ENCODE measurements at places on chromosomes 12 and 14.

- DNase-seq = no peak
These were observed 74.7 kb downstream of the DIO3 start for GRCh38 chr14:101635749-101636560.

GRCh38 chr14:95614349-95614748, 71.9 kb upstream of the TCL1B start:
- DNase-seq = no peak

GRCh38 chr12:2737656-2738241, 57.0 kb upstream of the FKBP4 start:
- DNase-seq = no peak

- DNase-seq = no peak
These were observed 201.2 kb downstream of the SYNE2 start for GRCh38 chr14:64053694-64054669.

DNA sequence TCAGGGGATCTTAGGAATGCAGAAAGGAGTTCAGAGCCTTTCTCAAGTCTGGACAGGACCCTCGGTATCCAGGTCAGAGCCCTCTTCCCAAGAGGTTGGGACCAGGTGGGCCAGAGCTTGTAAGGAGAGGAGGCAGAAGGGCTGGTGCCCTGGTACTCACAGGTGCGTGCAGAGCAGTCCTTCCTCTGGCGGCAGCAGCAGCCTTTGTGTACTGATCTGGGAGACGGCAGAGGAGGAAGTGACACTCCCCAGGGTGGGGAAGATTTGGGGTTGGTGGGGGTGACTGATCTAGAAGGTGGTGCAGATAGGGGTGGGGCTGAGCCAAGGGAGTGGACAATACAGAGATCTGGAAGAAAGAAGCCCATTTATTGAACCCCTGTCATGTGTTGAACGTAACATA, at the start of gene ITGB7:
Gene ITGB7 (minus strand): TSS at position 210 of the 400 bp plus-strand sequence. CDS start 6,808 bp downstream, outside the sequence.
- DNase-seq = no peak

- no peak for DNase-seq
These were observed 96.8 kb upstream of the MDM1 start for GRCh38 chr12:68428724-68429501.

- peak; percentile 41 for DNase-seq
These were observed 3.6 kb downstream of the CFAP73 start for GRCh38 chr12:113152835-113153814.

GRCh38 chr12:116916122-116916521, 5.4 kb downstream of the FBXW8 start:
- DNase-seq = no peak

- no peak for DNase-seq
These were observed 59.5 kb downstream of the IFNG-AS1 start for GRCh38 chr12:68048648-68049297.

DNA sequence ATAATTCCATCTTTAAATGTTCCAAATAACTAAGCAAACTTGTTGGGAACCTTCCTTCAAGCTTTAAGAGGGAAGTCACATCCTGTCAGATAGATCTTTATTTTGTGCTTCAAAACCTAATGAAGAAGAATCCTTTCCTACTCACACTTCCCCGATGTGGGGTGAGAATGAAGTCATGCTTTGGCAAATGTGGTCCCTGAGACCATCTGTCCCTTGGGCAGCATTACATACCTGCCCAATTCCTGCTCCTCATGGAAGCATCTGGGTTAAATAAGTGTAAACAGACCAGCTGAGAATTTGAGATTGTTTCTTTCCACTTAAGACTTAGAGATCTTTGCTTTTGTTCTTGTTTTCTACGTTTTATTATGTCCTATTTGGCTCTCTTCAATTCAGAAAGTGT, 606.0 kb upstream of the TMEM132C start:
- no peak for DNase-seq

GRCh38 chr14:106488291-106488690, 961.9 kb downstream of the TMEM121 start:
- DNase-seq = no peak

DNA sequence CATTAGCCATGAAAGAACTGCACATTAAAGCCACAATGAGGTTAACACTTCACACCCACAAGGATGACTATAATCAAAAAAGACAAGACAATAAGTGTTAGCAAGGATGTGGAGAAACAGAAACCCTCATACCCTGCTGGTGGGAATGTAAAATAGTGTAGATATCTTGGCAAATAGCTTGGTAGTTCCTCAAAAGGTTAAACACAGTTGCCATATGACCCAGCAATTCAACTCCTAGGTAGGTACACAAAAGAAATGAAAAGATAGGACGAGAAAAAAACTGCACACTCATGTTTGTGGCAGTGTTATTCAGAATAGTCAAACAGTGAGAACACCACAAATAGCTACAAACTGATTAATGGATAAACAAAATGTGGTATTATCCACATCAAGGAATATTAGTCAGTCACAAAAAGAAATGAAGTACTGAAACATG, 93.5 kb downstream of the ATXN2 start:
- no peak for DNase-seq

- DNase-seq = no peak
These were observed 362.1 kb downstream of the GALC start for GRCh38 chr14:87630846-87631245.

GRCh38 chr12:3879846-3880245, 6.6 kb upstream of the PARP11 start:
- no peak for DNase-seq

GRCh38 chr12:82904219-82904790, 217.6 kb downstream of the TMTC2 start:
- no peak for DNase-seq

DNA sequence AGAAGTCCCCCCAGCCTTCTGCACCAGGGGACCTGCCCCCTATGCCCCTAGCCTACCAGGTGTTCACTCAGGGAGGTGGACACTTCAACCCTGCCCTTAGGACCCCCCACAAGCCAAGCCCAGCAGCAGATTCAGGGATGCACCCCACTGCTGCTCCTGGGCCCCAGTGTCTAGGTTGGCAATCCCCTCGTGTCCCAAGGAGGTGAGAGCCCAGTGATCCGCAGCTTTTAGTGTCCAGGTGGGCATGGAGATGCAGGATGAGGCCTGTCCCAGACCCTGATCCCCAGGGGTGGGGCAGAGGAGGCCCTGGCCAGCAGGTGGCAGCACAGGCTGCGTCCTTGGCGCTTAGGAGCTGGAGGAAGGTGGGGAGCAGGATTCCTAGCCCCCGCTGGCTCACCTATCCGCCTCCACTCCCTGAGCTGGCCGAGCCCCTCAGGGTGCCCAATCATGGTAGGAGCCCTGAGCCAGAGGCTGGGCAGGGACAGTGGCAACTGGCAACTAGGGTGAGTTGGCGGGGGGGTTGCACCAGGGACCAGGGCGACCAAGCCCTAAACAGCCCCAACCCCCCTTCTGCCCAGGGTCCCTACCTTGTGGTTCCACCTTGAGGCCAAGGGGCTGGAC, 4.1 kb downstream of the CKB start:
- DNase-seq = peak; percentile 23

DNA sequence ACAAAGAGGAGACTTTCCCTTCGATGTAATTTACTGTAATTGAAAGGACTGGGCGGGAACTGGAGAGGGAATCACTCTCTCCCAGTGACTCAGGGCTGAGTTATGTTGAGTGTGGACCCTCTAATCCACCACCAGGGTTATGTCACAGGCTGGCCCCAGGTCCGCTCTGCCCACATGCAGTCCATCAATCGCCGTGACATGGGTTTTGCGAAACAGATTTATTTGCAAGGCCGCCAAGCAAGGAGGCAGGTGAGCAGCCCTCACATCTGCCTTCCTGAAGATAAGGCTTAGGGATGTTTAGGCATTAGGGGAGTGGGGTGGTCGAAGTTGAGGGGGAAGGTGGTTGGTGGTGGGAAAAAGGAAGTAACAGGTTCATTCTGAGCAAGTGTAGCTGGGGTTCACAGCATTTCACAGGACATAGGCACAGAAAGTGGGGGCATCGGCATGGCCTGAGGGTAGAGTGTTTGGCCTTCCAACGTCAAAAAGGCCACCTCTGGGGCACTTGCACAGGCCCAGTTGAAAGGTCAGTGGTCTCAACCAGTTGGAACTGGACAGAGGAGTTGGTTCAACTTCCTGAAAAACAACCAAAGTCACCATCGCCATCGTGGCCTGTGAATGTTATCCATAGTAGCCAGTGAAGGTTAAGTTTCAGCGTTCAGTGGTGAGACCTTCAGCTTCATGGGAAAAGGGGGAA, 66.9 kb downstream of the DNAH10 start:
- no peak for DNase-seq

GRCh38 chr12:69779928-69780327, 41.3 kb downstream of the RAB3IP start:
- peak; percentile 60 for DNase-seq

DNA sequence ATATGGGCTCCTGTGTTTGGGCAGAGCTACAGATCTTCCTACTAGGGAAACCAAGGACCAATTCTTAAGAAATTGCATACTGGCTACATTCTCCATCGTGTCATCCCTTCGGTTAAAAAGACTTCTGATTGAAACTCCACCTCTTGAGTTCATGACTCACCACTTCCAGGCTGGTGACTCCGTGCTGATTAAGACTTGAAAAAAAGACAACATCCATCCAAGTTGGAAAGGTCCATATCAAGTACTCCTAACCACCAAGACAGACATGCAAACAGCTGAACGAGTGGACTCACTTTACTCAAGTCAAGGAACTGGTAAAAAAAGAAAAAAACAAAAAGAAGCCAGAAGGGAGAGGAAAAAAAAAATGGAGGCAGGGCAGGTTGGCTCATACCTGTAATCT, 63.4 kb downstream of the APOBEC1 start:
- no peak for DNase-seq

GRCh38 chr14:31244626-31245025, 37.0 kb upstream of the HECTD1 start:
- DNase-seq = no peak

GRCh38 chr12:27822076-27822712, 42.2 kb upstream of the MANSC4 start:
- no peak for DNase-seq

- no peak for DNase-seq
These were observed 1951.9 kb upstream of the SEL1L start for GRCh38 chr14:83485591-83485990.

GRCh38 chr12:22266101-22266500, 68.4 kb downstream of the ST8SIA1 start:
- no peak for DNase-seq

- no peak for DNase-seq
These were observed 188.9 kb downstream of the CAND1 start for GRCh38 chr12:67457778-67458665.

DNA sequence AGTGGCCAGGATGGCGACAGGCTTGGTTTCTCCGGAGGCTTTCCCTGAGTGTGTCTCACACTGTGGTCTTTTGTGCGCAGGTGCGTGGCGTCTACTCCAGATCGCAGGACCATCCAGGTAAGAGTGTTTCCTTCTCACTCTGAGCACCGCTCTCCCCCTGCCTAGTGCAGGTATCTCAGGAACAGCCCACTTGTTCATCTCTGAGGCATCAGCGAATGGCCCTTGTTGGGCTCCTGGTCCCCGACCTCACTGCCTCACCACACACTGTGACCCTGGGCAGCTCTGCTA, 781 bp downstream of the ADGRD1 start:
- no peak for DNase-seq

GRCh38 chr12:109961612-109962011, 34.6 kb downstream of the GIT2 start:
- DNase-seq = no peak

- no peak for DNase-seq
These were observed 47.9 kb upstream of the KCNC2 start for GRCh38 chr12:75257510-75257909.

DNA sequence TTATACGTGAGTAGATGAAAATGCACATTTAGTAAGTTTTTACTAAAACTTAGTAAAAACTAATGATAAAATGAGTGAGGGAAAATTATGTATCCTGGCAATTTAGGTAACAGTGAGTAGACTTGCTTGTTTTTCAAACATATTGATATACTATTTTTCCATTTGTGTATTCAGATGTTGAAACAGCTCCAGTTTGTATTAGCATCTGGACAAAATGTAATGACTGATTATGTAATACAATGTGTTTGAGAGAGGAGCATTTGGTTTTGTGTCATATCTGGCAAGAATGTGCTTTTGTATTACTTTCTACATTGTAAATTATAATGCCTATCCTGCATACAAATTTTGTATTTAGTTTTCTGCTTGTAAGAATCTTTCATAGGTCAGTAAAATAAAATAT, 5.6 kb downstream of the CNOT2 start:
- DNase-seq = no peak

DNA sequence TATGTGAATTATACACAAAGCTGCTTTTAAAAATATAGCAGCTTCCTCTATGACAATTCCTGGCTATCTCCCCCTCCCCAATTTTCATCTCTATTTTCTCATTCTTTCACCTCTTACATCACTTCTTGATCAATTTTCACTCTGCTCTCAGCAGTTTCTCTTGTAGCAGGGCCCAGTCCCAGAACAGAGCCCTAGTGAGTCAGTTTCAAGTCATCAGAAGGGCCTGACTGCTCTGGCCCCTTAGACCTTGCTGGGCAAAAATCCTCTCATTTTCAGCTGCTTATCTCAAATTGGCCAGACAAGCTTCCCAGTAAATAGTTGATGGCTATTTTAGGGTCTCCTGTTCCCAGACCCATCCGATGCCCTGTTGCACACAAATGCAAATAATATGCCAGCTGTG, 101.4 kb downstream of the TTC7B start:
- no peak for DNase-seq

DNA sequence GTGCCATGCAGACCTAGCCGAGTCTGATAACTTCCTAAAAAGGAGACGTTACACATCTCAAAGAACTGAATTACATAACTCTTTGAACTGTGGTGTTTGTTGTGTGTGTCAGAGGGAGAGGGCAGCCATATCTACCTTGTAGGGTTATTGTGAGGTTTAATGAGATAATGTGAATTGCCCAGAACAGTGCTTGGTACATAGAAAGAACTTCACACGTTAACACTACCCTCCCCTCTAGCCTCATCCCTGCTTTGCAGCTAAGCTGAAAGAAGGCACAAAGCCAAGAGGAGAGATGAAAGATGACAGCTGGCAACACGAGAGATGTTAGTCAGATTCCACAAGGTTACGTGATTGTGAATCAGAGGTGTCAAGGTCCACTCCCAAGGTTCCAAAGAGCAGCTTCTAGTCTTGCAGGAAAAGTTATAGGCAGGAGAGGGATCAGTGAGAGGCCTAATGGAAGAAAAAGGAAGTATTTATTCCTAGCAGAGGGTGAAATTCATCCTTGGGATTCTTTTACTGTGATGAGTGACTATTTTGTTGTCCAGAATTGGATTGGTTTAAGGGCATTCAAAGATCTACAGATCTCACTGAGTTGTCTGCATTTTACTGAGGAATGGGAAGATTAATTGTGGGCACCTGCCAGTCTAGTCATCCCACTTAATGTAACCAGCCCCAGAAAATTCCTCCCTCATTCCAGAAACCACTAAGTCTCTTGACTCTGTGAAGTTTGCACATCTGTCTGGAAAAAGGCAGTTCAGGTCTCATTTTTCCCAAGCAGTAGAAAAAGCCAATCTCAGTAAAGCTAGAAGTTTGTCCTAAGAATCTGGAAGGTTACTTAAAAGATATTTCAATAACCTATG, 25.9 kb upstream of the WNK1 start:
- no peak for DNase-seq

DNA sequence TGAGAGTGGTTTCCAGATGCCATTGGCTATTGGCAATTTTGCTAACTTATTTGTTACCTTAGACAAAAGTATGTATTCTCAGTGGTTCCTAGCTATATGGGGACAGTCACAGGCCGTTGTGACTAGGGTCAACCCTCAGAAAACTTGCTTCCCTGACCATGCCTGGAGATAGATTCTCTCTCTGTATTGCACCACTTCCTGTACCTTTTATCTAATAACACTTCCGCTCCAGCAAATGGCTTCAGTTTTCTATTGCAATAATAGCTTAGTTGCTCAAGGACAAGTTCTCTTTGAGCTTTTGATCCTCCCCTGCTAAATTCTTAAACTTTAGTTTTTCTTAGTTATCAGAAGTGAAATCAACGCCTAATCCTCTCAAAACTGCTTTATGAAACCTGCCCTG, 338.0 kb downstream of the RMST start:
- no peak for DNase-seq
